Immature natural killer cell (primary cell): ENCODE measurements at places on chromosomes 4 and X. TPM values are rescaled to one million over a fixed set of nuclear protein-coding genes. Genes with fewer than 3 reads are reported as not detected.

DNA sequence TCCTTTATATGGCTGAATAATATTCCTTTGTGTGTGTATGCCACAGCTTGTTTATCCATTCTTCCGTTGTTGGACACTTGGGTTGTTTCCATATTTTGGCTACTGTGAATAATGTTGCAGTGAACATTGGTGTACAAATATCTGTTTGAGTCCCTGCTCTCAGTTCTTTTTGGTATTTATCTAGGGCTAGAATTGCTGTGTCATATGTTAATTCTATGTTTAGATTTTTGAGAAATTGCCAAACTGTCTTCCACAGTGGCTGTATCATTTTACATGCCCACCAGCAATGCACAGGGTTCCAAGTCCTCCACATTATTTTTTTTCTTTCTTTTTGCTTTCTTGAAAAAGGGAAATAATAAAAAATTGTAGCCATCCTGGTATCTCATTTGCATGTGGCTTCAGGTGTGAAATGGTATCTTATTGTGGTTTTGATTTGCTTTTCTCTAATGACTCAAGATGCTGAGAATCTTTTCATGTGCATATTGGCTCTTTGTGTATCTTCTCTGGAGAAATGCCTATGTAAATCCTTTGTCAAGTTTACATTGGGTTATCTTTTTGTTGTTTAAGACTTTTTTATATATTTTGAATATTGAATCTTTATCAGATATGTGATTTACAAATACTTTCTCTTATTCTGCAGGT is 129.7 kb downstream of the RAPGEF2 start:
- H3K36me3 ChIP-seq: peaks cover 3% of the 10 kb centered on the region
- H3K27ac ChIP-seq: no peak overlapping the region
- H3K4me3 ChIP-seq: peak overlapping the region; percentile 5
- peaks cover 17% of the 10 kb centered on the region for H3K4me1 ChIP-seq
- H3K27me3 ChIP-seq: peaks cover 1% of the 10 kb centered on the region

GRCh38 chr4:142383800-142384470 is 462.2 kb downstream of the INPP4B start:
- H3K4me3 ChIP-seq: no peak overlapping the region
- no peak for DNase-seq
- no peaks in the 10 kb centered on the region for H3K27me3 ChIP-seq
- H3K36me3 ChIP-seq: no peaks in the 10 kb centered on the region
- H3K27ac ChIP-seq: no peak overlapping the region
- no peaks in the 10 kb centered on the region for H3K4me1 ChIP-seq

GRCh38 chr4:27474691-27475090 is 614.0 kb downstream of the STIM2 start:
- H3K4me3 ChIP-seq: no peak overlapping the region
- H3K36me3 ChIP-seq: no peaks in the 10 kb centered on the region
- no peak overlapping the region for H3K27ac ChIP-seq
- no peaks in the 10 kb centered on the region for H3K4me1 ChIP-seq
- DNase-seq: no peak
- peaks cover 1% of the 10 kb centered on the region for H3K27me3 ChIP-seq

- H3K27me3 ChIP-seq: peaks cover 2% of the 10 kb centered on the region
- no peaks in the 10 kb centered on the region for H3K4me1 ChIP-seq
- H3K36me3 ChIP-seq: no peaks in the 10 kb centered on the region
- DNase-seq: no peak
- no peak overlapping the region for H3K27ac ChIP-seq
These were observed 106.0 kb upstream of the LRPAP1 start for GRCh38 chr4:3638080-3638795.

The MAB21L2 gene
- not detected for polyA plus RNA-seq

The MAGEA9B gene
- not detected for polyA plus RNA-seq
